Osteocyte (in vitro differentiated cells): ENCODE measurements at places on chromosomes 16 and 17. TPM values are rescaled to one million over a fixed set of nuclear protein-coding genes. Genes with fewer than 3 reads are reported as not detected.

Gene SYT17
- not detected in 2 replicates for total RNA-seq

Gene TPSB2
- not detected in 2 replicates for total RNA-seq

Gene P2RX5
- 0.34 and 0.43 TPM in 2 replicates for total RNA-seq

Gene PPP1R27
- total RNA-seq, result 0.62 TPM in 1 of 2 replicates, not detected in the other

Gene CMTM2
- not detected in 2 replicates for total RNA-seq

Gene HSD17B1
- 1.2 and 1.4 TPM in 2 replicates for total RNA-seq

Gene CWC25
- 16.5 and 17.2 TPM in 2 replicates for total RNA-seq
